Stimulated activated CD4-positive, alpha-beta T cell treated with anti-CD3 and anti-CD28 coated beads, TNF-alpha, amount 100 ng/mL, for 4 hours (primary cell): ENCODE measurements at places on chromosomes 6 and 20.

DNA sequence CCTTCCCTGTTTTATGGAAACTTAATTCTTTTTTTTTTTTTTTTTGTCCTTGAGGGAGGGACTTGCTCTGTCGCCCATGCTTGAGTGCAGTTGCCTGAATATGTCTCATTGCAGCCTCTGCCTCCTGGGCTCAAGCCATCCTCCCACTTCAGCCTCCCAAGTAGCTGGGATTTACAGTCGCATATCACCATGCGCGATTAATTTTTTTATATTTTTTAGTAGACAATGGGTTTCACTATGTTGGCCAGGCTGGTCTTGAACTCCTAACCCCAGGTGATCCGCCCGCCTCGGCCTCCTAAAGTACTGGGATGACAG lies 654 bp downstream of the TMEM14C start:
- no peak for DNase-seq

DNA sequence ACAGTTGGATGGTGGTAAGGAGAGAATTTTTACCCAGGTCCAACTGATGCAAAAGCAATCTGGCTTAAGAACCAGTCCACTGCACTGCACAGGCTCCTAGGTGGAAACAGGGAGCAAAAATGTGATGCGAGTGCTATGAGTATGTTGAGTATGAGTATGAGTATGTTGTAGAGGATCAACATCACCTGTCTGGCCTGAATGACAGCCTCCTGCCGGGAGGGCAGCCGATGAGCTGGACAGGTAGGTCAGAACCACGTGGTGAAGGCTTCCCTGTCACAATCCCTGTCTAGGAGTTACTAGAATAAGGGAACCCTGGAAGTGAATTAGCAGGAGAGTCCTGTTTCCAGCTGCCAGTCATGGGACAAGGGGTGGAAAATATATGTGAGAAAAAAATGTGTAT lies 44.3 kb upstream of the SNX9 start:
- no peak for DNase-seq

- DNase-seq: no peak
Measured at GRCh38 chr6:137033828-137034227, 10.9 kb downstream of the IL20RA start.

DNA sequence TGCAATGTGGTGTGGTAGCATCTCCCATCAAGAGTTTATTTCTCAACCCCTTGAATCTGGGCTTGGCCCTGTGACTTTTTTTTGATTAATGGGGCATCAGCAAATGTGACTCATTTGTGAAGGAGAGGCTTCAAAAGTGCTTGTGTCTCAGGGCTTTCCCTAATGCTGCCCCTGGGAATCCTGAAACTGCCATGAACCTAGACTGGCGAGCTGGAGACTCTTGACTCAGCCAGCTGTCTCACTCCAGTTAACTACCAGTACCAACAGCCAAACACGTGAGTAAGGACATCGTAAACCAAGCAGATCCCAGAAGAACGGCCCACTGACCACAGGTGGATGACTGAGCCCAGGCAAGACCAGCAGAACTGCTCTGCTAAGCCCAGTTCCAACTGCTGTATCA lies 72.8 kb upstream of the ADTRP start:
- DNase-seq: no peak

- no peak for DNase-seq
Measured at GRCh38 chr20:12679447-12679846, 329.3 kb upstream of the SPTLC3 start.
